A549 (cell line): ENCODE measurements at places on chromosomes 1 and 21.

GRCh38 chr1:6273380-6273891, 12.5 kb upstream of the GPR153 start:
- no peak for DNase-seq

GRCh38 chr1:205667909-205668643, 12.2 kb downstream of the SLC45A3 start:
- no peak for DNase-seq

GRCh38 chr21:21631961-21632360, 633.8 kb downstream of the NCAM2 start:
- DNase-seq: no peak

DNA sequence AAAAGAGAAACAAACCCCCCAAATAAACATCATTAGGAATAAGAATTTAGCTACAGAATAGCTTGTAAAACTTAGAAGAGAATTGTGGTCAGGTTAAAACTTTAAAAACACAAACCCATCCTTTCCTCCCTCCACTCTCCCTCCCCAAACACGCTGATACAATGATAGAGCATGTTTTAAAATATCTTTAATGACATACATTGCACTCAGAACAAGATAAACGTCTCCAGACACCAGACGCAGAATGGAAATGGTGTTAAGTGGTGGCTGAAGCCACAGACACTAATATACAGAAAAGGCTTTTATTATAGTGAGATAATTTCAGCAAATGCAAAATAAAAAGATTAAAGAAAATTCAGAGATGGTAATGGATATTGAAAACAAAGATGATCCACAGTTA, 58.9 kb upstream of the SAMD13 start:
- DNase-seq: no peak

DNA sequence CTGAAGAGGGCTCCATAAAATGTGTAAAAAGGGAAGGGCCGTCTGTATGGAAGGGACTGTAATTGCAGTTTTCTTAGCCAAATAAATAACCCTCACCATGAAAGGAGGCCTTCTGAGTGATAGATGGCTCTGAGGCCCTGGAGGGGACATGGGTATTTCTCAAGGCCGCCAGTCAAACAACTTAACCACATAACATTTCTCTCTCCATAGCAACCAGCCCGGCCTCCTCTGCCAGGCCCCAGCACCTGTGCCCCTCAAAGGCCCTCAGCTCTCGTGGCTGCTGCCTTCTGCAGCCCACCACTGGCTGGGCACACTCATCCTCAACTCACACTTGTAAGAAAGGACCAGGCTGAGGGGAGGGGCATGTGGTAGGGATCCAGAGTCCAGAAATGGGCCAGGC, 57.0 kb upstream of the GJB5 start:
- DNase-seq: no peak

DNA sequence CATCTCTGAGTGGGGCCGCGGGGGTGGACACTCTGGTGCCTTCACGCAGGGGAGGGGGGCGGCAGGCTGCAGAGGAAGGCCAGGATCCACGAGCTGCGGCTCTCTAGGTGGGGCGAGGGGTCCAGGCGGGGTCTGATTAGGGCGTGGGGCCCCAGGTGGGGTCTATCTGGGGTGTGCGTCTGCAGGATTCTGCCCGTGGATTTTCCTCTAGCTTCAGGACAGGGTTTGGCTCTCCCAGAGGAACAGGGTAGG, 6.3 kb downstream of the JMJD4 start:
- no peak for DNase-seq

DNA sequence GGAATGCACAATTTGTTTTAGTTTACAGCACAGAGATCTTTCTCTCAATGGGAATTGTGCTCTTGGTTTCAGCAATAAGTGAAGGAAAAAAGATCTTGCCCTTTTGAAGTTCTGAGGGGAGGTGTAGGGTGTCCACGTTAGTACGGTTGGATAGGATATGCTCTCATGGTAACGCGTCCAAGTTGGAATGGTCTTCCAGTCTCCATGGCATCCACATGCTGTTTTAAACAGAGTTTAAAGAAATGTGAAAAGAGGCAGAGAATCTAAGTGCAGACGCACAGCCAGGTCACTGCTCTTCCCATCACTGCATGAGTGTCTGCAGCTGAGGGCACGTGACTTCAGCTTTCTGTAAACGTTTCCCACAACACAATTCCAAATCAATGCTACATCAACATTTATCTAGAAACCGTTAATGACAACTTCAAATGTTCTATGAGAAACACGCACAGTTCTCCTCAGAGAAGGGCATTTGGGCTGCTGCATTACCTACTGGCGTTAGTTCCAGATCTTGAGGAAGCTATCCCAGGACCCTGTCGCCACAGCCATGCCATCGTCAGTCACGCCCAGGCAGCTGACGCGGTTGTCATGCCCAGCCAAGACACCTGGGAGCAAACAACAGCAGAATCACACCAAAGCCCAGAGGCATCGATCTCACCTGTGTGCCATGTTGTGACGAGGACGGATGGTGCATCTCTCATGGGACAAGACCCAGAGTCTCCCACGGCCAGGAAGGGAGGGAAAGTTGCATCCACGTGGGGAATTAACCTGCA, 8.8 kb upstream of the NADK start:
- no peak for DNase-seq

DNA sequence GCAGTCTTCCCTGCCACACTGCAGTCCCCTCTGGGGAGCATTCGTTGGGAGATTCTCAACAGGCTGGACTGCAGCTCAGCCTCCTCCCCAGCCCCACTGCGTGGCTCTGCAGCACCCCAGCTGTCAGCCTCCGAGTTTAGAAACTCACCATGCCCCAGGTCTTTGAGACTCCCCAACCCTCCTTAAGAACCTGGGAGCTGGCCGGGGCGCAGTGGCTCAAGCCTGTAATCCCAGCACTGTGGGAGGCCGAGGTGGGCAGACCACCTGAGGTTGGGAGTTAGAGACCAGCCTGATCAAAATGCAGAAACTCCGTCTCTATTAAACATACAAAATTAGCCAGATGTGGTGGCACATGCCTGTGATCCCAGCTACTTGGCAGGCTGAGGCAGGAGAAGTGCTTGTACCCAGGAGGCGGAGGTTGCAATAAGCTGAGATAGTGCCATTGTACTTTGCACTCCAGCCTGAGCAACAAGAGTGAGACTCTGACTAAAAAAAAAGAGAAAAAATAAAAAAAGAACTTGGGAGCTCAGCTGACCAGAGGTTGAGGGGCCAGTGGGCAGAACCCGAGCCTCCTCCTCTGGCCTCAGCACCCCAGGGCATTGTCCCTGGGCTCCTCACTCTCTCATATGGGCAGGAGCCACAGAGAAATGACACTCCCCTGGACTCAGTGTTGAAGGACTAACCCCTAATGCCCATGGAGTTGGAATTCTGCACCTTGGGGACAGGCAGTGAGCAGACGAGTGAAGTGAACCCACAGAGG, 5.6 kb downstream of the OLIG2 start:
- DNase-seq: no peak

DNA sequence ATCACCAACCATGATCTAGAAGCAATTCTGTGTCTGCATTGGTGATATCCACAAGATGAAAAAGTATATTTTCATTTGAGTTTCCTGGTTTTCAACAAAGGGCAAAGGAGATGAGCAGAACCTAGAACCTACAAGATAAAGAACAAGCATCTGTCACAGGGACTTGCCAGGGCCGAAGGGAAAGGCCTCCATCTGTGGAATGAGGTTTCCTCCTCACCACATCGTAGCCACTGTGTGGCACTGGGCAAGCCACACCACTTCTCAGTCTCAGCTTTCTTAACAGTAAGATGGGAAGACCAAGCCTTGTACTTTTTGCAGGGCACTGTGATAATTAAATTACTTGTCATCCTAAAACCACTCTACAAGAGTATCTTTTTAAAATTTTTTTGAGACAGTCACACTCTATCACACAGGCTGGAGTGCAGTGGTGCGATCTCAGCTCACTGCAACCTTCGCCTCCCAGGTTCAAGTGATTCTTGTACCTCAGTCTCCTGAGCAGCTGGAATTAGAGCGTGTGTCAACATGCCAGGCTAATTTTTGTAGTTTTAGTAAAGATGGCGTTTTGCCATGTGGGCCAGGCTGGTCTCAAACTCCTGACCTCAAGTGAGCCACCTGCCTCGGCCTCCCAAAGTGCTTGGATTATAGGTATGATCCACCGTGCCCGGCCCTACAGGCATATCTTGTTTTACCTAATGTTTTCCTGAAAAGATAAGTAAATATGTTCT, 45.8 kb downstream of the ARHGEF11 start:
- no peak for DNase-seq

- no peak for DNase-seq
Measured at GRCh38 chr1:168206111-168206510, 19.7 kb upstream of the SFT2D2 start.

DNA sequence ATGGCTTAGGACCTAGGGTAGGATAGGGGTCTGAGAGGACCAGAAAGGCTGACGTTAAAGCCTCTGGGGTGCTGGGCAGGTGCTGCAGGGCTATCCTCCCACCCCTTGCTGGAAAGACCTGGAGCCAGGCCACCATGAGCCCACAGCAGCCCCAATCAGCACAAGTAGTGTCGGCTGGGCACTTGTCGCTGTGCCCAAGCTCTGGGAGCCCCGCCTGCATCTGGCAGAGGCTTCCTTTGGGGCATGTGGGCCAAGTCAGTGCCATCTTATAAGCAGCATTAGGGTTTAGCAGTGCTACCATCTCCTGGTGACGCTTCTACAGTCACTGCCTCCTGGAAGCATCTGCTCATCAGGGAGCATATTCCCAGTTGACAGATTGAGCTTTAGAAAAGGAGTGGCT, 31.3 kb downstream of the MAN1C1 start:
- no peak for DNase-seq

GRCh38 chr1:98048244-98048643, 127.4 kb upstream of the DPYD start:
- peak; percentile 26 for DNase-seq

- DNase-seq: no peak
Measured at GRCh38 chr21:43337901-43338655, 88.9 kb downstream of the SIK1 start.

- peak; percentile 5 for DNase-seq
Measured at GRCh38 chr1:186792870-186793581, 35.7 kb upstream of the PLA2G4A start.

DNA sequence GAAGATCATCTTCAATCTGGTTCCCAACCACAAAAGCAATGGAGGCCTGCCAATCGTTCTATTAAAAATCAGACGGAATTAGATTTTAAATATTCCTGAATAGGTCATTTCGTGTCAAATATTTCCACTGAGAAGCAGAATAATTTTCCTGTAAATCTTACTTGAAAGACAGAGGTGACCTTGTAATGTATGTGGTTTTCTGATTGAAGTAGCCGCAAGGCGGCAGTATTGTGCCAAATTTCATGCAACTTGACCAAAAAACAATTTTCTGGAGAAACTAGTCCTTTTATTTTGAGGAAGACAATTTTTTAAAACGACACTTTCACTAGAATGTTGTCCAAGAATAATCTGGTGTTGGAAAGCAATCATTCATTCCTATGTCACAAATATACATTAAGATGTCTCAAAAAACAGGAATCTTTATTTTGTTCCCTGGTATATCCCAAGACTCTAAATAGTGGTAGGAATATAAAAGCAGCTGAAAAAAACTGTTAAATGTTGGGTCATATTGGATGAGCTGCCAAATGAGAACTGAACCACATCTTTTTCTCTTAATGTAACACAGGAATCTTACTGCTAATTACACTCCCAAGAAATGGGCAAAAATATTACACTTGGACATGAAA, 33.6 kb downstream of the SPAG17 start:
- DNase-seq: no peak

GRCh38 chr1:33342041-33342723, 21.3 kb upstream of the A3GALT2 start:
- DNase-seq: peak; percentile 56

- no peak for DNase-seq
Measured at GRCh38 chr1:235876402-235876841, 9.7 kb upstream of the LYST start.

DNA sequence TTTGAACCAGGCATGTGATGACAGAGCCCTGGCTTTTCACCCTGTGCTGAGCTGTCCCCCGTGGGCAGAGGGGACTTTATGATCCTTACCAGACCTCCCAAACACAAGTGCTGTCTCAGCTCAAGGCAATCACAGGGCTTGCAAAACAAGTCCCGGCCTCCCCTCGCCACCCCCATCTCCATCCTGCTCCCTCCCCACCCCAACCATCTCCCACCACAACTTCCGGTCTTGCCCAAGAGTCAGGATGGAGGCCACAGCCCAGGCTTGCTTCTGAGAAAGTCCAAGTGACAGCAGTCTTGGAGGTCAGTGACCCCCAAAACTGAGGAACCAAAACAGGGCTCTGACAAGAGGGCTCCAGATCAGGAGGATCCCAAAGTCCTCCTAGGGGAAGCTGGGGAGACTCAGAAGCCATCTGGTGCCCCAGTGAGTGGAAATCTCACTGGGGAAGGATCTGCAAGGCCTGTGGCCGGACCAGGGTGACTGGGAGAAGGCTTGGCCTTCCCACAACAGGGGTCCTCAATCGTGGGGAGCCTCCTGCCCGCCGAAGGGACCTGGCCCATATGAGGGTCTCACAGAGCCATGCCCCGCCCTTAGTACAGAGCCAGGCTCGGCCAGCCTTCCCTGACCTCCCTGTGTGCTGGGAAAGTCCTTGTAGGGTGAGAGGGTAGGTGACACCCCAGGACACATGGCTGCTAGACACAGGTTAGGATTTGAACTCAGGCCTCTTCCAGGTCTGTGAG, 4.5 kb upstream of the SDC3 start:
- DNase-seq: no peak

GRCh38 chr1:37069406-37069805, 35.1 kb upstream of the GRIK3 start:
- DNase-seq: no peak

DNA sequence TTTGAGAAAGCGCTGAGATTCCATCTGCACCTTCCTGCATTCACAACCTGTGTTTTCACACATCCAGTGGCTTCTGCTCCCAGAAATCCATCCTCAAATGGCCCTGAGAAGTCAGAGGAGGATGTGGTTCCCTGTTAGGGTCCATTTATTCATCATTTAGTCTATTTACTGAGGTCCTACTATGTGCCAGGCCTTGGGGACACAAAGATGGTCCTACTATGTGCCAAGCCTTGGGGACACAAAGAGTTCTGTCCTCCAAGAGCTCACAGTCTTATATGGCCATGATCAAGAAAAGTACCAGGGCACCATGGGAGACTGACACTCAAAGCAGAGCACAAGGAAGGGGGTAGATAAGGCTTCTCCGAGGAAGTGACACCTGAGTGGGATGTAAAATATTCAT, 147.1 kb upstream of the ATP1B1 start:
- DNase-seq: no peak

DNA sequence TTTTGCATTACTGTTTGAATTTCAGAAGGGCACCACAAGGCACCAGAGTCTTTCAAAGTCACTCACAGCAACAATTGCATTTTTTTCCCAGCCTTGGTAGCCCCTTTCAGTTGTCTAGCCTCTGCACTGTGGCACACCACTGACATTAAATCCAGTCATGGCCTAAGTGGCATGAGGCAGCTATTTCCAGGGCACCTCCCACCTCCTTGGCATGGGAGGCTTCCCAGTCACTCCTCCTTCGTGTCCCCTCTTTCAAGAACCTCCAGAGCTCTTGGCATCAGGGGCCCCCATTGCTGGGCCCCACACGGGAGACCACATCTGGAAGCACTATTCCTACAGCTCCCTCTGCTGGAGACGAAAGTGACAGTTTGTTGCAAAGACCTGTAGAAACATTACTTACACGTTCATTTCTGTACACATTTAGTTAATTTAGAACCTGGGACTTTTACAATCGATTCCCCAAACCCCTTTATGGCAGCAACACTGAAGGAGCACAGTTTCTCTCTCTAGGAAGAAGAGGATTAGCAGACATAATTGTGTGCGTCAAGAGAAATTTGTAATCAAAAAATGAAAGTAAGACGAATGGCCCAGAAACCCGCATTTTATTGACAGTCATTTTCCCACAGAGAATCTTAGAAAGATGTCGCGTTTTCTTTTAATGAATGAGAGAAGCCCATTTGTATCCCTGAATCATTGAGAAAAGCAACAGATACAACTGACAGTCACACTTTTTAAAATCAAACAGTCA, 5.7 kb upstream of the CHD5 start:
- no peak for DNase-seq
